ENCODE measurements at places on chromosomes 6 and 20.

- no peak for DNase-seq
Measured at GRCh38 chr20:61173961-61174725, 77.9 kb upstream of the CDH4 start.

GRCh38 chr6:106518748-106519147 lies 110.5 kb downstream of the RTN4IP1 start:
- DNase-seq, result no peak

- no peak for DNase-seq
Measured at GRCh38 chr6:53426667-53427270, 78.0 kb upstream of the ELOVL5 start.

DNA sequence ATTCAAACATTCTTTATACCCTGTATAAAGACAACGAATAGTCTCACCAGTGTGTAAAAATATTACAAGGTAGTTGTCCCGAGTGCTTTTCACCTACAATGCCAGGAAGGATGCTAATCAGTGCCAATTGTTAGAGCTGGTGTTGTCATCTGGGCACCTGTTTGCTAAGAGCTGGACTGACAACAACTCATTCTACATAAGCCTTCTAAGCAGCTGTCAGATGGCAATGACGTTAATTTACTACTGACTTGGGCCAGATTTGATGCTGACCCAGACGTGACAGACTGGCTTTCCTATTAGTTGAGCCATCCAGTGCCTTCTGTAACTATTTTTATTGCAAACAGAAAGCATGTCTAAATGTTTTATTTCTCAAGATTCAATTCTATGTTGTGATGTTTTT lies 355.2 kb downstream of the ADGRB3 start:
- DNase-seq, result no peak

DNA sequence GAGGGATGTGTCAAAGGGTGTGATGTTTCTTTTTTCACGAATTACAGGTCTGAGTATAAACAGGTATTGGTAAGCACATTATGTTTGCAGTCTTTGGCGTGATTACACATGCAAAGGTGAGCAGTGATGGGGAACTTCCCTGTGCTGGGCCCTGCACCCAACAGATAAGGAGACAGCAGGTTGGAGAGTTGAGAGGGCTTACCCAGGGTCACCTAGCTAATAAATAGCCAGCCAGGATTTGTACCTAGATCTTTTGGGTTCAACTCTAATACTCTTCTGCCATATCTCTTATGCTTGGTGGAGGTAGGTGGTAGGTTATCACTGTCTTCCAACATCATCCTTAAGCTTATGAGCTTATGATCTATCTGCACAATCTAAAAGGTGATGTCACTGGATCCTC lies 46.5 kb downstream of the AFG1L start:
- no peak for DNase-seq

- DNase-seq, result no peak
Measured at GRCh38 chr6:38427492-38428210, 212.1 kb downstream of the BTBD9 start.

DNA sequence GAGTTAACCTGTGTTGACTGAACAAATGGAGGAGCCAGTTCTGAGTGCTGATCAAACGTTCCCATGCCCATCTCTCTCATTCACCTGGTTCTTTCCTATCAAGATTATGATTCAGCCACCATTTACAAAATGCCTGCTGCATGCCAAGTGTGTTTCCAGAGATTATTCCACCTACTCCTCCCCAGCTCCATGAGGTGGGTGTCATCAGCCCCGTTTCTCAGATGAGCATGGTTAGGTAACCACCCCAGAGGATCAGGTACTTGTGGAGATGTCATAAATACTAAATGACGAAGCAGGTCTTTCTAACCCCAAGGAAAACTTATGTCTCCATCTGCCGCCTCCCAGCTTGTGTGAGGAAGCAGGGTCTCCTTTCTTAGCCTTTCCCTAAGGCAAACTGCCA lies 2.1 kb downstream of the BANF2 start:
- no peak for DNase-seq

DNA sequence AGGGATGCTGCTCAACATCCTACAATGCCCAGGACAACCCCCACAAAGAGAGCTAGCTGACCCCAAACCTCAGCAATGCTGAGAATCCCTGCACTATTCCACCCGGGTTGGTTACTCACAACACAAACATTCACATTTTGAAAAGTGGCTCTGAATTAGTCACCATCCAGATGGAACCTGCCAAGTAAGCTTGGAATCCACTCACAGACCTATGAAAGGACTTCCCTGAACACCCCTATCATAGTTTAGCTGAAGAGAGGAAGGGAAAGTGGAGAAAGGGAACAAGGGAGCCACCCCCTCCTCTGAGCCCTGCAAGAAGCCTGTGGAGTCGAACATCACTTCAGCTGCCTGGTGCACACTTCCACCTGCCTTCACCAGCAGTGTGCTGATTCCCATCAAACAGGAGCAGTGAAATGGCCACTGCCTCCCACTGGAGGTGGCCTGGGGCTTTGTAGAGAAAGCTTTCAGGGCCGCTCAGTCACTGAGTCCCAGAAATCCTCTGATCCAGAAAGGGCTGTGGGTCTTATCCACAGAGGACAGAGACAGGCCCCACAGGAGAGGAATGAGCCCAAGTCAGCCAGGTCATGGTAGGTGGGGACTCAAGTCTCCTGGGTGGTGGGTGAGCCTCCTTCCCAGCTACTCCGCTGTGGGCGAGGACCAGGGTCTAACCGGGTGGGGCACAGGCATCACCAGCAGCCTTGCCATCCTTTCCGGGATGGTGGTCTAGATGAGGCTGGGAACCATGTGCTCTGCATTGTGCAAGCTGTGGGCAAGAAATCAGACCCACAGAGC lies 203.7 kb downstream of the SYNDIG1 start:
- DNase-seq, result peak; percentile 96

DNA sequence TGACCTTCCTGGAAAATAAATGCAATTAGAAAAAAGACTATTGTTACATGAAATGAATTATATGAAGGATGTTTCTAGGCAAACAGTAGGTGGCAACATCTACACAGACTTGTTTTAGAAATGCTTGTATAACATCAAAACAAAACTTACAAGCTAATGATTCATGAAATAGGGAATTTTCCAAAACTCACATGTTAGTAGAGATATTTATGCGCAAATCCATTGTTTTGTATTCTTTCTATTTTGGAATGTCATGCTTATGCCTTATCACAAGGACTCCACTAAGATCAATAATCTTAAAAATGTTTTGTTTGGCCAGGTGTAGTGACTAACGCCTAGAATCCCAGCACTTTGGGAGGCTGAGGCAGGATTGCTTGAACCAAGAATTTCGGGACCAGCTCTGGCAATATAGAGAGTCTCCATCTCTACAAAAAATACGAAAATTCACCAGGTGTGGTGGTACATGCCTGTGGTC lies 32.3 kb upstream of the LGSN start:
- DNase-seq, result no peak

- DNase-seq, result no peak
Measured at GRCh38 chr6:68045193-68045592, 589.9 kb upstream of the ADGRB3 start.

- DNase-seq, result no peak
Measured at GRCh38 chr6:131754715-131755567, 44.1 kb upstream of the CTAGE9 start.

- DNase-seq, result no peak
Measured at GRCh38 chr20:44008806-44009678, 94.4 kb downstream of the TOX2 start.

- DNase-seq, result no peak
Measured at GRCh38 chr20:38673725-38674091, 50.6 kb upstream of the SLC32A1 start.

DNA sequence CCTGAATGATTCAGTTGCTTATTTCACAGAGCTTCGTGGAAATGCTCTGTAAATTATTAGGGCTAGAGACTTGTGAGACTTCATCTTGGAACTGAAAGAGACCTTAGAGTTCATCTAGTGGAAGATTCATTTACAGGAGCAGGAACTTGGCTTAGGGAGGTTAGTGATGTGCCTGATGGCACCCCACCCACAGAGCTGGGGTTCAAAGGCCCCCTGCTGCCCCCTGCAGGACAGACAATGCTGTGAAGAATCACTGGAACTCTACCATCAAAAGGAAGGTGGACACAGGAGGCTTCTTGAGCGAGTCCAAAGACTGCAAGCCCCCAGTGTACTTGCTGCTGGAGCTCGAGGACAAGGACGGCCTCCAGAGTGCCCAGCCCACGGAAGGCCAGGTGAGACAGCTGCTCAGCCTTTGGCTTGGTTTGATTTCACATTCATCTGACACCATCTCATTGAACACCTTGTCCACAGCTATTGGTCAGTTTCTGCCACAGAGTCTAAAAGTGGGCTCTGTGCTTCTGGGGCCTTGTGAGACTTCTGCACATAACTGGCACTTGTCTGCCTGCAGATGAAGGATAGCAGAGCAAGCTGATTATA lies 25.1 kb downstream of the MYBL2 start:
- DNase-seq, result peak; percentile 66

GRCh38 chr6:36724514-36725390 lies 27.1 kb downstream of the RAB44 start:
- DNase-seq, result peak; percentile 82

DNA sequence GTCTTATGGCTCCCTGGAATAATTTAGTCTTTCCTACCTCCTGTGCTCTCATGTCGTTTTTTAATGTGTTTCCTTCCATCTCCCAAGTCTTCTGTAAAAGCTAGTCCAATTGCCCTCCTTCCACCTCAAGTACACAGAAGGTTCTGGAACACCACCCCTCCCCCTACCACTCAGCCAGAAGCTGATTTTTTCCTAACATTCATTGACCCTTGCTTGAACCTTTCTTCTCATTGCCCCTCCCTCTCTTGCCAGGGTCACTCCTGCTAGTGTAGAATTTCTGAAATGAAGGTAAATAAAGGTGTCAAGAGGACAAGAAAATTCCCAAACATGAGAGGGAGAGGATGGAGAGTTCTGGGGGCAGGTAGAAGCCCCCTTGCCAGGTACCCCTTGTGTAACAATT lies 38.6 kb downstream of the PLEKHG1 start:
- DNase-seq, result no peak

DNA sequence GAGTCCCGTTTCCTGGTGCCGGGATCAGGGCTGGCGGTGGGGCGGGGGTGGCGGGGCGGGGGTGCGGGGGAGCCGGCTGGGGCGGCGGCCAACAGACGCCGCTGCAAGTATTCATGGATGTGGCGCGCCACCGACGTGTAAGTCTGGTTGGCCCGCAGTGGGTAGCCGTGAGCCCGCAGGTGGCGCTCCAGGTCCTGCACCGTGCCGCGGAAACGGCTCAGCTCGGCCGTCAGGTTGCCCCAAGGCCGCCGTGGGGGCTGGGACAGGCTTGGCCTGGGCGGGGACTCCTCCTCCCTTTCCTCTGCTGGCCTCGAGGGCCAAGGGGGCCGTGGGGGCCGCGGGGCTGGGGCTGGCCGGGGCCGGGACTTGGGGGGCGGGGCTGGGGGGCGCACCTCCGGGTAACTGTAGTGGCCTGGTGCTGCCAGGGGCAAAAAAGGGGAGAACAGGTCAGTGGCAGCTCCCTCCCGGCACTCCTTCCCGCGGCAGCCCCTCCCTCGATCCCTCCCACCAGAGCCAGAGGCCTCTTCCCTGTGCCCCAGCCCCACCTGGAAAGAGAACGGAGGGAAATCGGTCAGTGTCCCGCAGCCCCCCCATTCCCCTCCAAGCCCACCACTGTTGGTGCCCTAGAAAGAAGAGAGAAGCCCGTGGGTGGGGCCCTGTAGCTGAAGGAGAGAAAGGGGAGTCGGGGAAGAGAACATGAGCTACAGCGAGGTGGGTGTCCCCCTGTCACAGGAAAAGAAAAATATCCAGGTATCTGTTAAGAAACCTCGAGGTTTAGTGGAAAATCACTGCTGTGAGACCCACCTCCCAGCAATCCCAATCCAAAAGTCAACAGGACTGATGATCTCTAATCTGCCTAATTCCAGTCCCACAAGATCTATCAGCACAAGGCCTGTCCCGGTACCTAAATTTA lies 21.3 kb downstream of the TNXB start:
- no peak for DNase-seq

GRCh38 chr20:54305421-54305820 lies 97.5 kb downstream of the PFDN4 start:
- no peak for DNase-seq

DNA sequence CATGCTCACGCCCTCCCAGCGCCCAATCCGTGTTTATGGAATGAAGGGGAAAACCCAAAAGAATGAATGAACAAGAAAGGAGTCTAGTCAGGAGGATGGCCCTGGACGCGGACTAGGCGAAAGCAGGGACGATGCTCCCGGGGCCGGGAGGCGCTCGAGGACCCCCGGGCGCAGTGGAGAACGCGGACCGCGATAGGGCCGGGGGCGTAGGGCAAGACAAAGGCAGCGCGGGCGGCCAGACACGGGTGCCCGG lies 758 bp downstream of the GCLC start:
- no peak for DNase-seq

DNA sequence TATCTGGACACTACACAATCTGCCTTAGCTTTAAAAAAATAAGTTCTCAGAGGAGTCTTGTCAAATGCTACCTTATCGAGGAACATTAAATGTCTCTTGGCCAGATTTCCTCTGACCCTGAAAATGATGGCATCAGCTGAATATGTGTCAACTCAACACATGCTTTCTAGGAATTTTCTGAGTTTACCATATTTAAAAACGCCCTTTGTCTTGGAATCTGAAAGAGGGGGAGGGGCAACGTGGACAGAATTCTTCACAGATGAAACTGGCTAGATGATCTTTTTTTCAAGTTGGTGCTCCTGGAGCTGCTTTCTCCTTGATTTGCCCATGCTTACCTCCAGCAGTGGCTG lies 5.1 kb downstream of the SOX4 start:
- DNase-seq, result no peak

DNA sequence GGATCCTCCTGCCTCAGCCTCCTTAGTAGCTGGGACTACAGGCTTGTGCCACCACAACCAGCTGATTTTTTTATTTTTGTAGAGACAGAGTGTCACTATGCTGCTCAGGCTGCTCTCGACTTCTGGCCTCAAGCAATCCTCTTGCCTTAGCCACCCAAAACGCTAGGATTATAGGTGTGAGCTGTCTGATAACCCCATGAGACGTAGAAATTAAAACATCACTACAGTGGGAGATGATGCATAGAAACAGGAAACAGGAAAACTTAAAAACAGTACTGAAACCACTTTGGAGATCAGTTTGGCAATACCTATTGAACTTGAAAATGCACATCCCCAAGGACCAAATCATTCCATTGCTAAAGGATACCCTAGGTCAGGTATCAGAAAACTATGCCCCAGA lies 10.8 kb downstream of the SENP6 start:
- DNase-seq, result no peak

DNA sequence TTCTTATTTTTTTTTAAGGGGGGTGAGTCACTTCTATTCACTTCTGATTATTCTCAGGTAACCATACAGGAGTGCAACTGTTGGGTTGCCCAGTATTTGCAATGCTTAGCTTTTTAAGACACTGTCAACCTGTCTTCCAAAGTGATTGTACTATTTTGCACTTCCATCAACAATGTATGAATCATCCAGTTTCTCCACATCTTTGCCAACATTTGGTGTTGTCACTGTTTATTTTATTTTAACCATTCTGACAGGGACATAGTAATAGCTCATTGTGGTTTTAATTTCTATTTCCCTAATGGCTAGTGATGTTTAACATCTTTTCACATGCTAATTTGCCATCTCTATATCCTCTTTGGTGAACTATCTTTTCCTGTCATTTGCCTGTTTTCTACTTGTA lies 1.4 kb upstream of the SLC13A3 start:
- DNase-seq, result no peak

Measured in hepatic stellate cell (primary cell).